ENCODE measurements at places on chromosomes 6 and 20.

DNA sequence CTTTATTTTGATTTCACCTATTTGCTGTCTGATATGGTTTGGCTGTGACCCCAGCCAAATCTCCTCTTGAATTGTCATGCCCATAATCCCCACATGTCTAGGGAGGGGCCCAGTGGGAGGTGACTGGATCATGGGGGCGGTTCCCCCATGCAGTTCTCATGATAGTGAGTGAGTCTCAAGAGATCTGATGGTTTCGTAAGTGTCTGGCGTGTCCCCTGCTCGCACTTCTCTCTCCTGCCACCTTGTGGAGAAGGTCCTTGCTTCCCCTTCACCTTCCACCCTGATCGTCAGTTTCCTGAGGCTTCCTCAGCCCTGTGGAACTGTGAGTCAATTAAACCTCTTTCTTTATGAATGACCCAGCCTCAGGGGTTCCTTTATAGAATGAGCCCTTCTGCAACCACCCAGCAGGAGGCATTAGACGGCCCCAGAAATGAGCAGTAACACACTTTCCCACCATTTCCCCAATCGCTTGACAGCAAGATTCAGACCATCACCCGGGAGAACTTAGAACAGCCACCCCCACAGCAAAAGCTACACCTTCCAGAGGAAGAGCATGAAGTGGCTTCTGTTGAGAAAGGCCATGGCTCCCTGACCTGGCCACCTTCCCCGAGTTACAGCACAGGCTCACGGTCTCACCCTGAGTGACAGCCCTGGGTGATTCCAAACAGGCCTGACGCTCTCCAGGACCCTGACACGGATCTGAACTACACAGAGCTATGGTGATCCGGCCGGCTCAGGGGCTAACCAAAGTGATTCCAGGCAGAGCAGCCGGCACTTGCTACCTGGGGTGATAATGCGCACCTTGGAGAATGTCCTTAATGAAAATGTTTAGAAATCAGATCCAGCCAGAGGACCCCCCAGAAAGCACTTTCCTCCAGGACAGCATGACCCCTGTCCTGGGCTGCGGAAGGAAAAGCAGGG, 131.2 kb upstream of the CDH4 start:
- DNase-seq = peak; percentile 37

GRCh38 chr6:71289039-71289801, 609 bp downstream of the OGFRL1 start:
- DNase-seq = peak; percentile 54

DNA sequence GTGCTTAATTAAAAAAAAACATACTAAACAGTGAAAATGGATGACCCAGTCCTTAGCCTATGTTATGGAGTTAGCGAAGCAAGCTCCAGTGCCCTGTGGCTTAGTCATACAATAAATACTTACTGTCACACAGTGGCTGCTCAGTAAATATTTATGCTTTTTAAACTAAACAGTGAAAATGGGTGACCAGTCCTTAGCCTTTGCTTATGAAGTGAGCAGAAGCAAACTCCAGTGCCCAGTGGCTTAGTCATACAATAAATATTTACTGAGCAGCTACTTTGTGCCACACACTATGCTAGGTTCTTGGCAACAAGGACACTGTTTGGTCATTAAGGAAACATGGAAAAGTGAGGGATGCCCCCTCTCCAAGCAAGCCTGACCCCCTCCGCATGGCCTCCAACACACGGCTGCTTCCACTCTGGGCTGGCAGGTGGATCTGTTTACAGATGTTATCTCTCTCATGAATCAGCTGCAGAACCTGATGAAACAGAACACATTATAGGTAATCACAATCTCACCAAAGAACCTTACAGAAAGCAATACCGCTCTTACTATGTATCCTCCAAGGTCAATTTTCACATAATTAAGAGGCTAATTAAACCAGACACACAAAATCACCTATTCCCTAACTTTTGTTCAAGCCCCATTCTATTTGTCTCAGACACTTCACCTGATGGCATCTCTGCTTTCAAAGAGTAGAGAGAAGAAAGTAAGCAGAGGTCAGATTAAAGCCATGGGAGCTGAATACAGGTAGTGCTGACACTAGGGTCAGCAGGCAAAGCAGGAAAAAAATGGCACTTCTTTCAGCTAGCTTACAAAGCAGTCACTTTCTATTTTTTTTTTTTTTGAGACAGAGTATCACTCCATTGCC, 27.3 kb downstream of the CDK5RAP1 start:
- no peak for DNase-seq

DNA sequence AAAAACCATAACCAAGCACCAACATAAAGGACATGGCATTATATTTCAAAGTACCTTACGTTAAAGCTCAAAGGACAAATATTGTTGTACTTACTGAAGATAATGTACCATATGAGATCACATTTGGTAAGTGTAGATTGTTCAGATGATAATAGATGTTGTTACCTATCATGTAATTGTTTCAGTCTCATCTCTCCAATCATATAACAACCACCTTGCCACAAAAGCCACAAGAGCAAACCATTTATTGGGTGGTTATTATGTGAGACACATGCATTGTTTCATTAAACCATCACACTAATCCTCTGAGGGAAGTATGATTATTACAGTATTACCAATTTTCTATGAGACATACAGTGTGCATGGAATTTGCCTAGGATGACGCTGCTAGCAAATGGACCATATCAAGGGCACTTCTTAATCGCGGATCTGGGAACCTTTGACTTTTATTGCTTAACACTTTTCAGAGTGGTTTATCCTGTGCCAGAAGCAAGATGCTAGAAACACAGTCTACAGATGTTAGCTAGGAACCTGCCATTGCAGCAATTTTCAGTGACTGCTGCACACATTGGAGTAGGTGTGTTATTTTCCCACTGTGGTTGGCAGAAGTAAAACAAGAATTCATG, 149.8 kb upstream of the AKIRIN2 start:
- no peak for DNase-seq

DNA sequence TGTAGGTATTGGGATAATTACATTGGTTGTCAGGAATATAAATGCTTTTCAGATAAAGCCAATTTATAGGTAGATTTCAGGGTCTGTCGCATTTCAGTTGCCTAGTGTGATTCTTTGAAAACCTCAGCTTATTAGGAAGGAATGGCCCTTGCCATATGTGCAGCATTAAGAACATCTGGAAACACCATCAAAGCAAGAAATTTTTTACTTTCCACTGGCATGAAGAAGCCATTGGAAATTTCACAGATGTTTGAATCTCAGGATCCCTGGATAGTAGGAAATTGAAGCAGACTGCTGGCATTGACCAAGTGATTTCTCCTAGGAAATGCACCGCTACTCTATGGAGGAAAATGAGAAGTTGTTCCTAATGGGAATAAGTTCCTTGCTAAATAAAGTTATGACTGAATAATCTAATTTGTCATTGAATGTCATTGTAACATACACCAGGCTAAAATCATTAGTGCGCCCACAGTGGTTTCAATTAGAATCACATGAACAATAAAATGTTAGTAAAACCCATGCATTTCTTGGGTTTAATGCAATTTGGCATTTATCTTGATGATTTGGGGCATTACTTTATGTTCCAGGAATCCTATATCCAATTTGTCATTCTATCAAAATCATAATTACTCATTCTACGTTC, 950.1 kb downstream of the EPHA7 start:
- DNase-seq = no peak

DNA sequence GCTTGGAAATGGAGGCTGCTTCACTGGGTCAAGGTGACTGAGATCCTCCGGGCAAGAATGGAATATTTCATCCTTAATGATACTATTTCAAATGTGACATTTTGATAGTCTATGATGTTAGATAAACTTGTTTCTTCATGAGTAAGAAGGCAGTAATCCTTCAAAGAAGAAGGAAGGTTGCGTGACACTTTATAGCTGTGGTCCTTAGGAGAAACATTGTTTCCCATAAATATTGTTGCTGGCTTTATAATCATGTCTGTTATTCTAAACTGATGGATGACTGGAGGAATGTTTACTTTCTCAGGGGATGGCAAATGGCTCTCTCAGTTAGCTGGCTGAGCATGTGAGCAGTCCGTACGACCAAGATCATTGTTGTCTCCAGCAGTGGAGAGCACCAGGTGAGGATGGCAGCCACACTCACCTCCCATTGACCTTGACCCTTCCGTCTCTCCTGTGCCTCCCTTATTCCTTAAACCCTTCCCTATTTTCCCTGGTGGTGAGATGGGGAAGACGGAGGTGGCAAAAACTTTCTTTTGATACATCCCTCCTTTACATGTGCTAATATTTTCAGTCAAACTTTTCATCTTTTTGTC, 171.2 kb upstream of the OLIG3 start:
- no peak for DNase-seq

GRCh38 chr6:5208057-5208456, 52.7 kb downstream of the LYRM4 start:
- no peak for DNase-seq

DNA sequence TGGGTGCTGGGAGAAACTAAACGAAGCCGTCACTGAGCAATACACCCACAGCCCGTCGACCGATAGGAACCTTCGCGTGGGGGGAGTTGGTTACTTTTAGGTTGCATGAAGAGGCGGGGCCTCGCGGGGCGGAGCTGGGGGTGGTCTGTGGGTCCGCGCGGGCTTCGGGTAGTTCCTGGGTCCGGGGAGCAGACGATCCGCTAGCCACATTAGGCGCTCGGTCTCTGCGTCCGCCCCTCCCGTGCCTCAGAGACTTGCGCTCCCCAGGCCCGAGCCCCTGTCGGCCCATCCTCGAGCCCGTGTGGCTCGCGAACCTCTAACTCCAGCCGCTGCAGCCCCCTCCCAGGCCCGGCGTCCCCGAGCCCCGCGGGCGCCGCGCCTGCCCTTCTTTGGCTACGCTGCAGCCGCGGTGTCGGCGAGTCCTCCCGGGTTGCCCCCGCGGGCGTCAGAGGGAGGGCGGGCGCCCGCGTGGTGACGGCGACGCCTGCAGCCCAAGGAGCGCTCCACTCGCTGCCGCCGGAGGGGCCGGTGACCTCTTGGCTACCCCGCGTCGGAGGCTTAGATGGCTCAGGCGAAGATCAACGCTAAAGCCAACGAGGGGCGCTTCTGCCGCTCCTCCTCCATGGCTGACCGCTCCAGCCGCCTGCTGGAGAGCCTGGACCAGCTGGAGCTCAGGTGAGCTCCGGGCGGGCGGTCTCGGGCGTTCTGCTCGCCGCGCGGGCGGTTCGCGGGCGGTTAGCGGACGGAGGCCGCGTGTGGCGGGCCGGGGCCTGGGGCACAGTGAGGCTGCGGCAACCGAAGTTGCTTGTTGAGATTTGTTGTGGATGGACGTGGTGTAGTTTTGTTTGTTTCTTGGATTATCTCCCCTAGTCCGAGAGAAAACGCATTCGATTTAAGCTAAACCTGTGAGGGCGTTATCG, at the start of gene BAG2:
Gene BAG2 (plus strand): TSS at position 191 of the 920 bp plus-strand sequence. CDS start 372 bp downstream, at position 563.
- peak; percentile 95 for DNase-seq

DNA sequence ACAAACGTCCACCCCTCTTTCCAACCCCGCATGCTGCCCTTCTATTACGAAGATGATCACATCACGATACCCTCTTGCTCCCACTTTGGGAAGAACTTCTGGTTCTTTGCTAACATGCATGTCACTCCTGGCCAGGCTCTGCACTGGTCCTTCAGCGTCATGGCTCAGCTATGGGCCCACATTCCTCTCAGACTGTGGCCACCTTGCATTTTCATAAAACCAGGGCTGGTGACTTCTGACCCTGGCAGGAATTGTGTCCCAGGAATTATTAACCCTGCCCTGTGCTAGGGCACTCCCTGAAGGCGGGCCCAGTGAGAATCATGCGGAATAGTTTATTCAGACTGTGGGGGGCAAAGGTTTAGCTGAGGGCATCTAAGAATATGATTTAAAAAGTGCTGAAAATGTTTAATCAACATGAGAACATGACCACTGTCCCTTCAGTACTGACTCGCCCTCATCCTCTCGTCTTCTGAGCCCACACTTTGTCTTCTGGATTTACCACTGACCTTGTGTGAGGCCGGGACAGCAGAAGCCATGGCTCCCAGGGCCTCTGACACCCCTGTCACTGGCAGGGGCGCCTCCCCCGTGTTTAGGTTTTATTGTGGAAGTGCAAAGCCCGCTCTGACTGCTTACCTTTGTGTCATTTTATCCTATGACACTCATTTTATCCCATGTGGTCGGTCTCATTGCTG, 38.1 kb upstream of the THBS2 start:
- DNase-seq = no peak

DNA sequence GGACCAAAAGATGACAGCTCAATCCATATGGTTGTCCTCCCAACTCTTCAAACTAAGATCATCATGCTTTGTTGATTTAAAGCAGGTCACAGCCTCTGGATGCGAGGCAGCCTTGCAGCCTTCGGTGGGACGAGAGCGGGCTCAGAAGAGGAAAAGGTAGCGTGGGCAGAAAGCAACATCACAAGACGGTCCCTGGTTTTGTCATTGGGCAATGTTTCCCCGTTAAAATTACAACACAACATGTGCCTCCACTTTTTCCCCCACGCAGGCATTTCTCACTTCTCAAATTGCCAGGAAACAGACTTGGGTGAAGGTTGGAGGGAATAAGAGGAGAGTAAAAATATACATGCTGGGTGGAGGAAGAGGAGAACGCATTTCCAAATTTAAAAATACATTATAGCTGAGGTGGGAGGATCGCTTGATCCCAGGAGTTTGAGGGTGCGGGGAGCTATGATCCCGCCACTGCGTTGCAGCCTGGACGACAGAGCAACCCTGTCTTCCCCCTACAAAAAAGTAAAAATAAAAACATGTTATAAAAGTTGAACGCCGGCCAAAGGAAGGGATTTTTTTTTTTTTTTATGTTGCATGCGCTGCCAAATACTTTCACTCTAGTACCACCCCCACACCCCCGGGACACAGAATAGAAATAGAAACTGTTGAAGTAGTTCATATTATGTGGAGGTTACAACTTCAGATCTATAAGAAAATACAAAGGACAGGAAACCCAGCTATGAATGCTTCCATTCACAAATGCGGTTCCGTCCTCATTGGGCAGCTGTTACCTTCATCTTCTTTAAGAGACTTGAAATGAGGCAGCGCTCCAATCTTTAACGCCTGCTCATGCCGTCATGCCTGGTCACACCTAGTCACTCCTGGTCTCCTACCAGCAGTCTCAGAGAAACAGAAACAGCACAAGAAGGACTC, 13.9 kb upstream of the NAA20 start:
- DNase-seq = peak; percentile 39

- no peak for DNase-seq
These were observed 99.8 kb downstream of the LY86 start for GRCh38 chr6:6688283-6688682.

- peak; percentile 83 for DNase-seq
These were observed 184.4 kb downstream of the GJA10 start for GRCh38 chr6:90078513-90079289.

DNA sequence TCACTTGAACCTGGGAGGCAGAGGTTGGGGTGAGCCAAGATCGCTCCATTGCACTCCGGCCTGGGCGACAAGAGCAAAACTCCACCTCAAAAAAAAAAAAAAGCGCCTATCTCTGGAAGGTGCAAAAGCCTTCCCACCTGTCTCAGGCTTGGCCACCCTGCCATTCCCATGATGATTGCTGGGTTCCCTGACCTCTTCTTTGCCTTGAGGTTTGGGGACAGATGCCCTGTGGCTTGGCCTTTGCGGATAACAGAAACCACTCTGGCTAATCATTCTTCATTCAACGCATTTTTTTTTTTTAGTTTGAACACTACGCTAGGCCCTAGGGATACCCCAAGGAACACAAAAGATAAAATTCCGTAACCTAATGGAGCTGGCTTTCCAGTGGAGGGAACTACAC, 6.8 kb upstream of the HMGA1 start:
- DNase-seq = no peak

Data from activated T-cell treated with anti-CD3 and anti-CD28 coated beads, Interleukin-2, amount 50 U/mL, for 48 hours (primary cell).